ENCODE measurements at places on chromosomes 2 and 18.
A peak's percentile ranks its signal among the peaks of the same experiment; 100 is the strongest.

DNA sequence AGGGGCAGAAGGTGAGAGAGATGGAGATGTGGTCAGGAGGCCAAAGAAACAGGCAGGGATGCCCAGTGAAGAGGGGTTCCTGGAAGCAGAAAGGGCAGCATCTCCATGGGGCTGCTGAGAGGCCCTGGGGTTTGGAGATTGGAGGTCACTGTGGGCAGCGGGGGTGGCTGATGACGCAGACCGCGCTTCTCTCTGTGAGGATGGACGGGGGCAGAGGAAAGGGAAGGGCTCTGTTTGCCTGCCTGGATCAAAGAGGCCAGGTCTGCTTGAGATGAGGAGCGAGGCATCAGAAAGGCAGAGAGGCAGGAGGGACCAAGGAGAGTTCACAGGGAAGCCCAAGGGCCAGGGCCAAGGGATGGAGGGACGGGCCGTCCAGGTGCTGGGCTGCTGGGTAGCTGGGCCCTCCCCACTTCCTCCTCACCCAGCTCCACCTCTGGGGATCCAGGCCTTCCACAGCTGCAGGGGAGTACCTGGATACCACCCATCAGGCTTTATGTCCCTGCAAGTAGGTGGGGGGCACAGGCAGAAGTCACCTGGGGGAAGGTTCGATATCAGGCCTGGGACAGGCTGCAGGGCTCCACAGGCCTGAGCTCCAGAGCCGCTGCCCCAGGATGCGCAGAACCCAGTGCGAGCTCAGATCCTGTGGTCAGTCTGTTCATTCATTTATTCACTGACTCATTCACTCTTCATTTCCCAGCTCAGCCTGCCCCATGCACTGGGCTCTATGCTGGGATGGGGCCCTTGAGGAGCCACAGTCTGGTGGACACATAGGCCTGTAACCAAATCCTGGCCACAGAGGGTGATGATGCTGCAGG is 30.6 kb downstream of the ADRA2B start:
- DNase-seq = no peak

DNA sequence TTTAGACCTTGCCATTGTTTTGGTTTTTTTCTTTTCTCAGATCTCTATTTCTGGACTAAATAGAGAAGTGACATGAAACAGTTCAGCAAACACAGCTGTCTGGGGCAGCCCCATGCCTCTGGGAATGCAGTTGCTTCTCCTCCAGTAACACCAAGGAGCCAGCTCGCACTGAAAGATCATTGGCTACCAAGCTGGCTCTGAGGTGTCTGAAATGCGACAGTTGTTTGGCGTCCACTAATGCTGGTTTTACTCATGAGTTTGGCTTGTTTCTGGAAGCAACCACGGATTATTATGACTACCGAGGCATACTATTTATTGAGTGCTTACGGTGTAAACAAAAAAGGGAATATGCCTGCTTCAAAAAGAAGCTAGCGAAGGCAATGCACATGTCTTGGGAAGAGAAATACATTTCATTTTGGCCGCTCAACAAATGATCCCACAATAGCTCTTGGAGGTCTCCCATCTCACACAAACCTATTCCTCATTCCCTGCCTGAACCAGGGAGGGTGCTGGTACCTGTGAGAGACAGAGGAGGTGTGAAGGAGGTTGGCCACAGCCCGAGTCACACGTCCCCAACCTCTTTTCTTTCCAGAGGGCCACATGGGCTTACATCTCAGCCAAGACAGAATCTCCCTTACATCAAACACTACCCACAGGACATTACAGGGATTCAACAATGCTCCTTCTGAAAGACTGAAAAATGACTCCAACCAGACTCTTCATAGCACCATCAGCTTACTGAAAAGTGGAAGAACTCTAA is 37.5 kb upstream of the NEB start:
- DNase-seq = no peak

GRCh38 chr2:72993147-72993932 is 76.0 kb downstream of the EMX1 start:
- DNase-seq = peak; percentile 38

- no peak for DNase-seq
These were observed 3.8 kb downstream of the POMC start for GRCh38 chr2:25164561-25164960.

DNA sequence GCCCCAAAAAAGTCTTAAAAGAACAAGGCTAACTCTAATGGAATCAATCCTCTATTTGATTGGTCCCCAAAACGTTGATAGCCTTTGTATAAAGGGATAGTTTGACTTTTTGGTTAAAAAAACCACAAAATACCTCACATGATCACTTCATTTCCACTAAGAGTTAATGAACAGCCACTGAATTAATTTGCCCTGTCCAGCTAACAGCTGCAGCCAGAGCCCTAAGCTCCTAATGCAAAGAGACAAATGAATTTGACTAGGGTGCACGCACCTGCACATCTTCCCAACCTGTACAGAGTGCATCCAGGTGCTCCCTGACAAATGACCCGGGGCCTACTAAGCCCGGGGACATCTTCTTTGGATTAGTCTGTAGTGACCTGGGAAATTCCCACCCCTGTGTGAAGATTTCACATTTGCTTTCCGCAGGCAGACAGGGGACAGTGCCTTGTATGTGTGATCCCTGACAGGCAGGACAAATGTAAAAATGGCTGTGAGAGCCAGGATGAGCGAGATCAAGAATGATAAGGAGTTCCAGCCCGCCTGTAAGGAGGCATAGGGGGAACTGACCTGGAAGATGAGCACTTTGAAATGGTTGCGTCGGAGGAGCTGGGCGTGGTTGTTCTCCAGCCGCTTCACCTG is 893 bp downstream of the CAVIN2 start:
- DNase-seq = no peak

GRCh38 chr2:157875641-157876065 is 477 bp downstream of the ACVR1 start:
- DNase-seq = peak; percentile 27

GRCh38 chr18:9831036-9831722 is 54.6 kb upstream of the TXNDC2 start:
- DNase-seq = no peak

- DNase-seq = no peak
These were observed 103.7 kb downstream of the KCNH7 start for GRCh38 chr2:162734866-162735265.

DNA sequence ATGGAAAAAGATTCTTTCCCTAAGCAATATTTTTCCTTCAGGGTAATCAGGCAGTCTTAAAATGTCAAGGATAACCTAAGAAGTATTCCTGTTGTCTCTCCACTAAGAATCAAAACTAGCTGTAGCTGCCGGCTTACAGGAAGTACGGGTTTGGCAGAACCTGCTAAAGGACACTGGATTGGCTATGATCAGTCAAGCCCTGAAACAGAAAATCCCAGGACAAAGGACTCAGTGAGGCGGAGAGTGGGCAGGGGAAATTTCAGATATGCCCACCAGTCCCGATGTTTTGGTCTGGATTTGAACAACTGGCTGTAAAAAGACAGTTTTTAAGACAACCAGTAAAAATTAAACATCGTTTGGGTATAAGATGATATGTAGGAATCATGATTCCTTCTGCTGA is 155.7 kb downstream of the HDAC4 start:
- no peak for DNase-seq
